Hematopoietic multipotent progenitor cell treated with erythropoietin and hydrocortisone succinate and interleukin-3 and kit ligand, for 15 days (in vitro differentiated cells): ENCODE measurements at places on chromosomes 11 and 22.

DNA sequence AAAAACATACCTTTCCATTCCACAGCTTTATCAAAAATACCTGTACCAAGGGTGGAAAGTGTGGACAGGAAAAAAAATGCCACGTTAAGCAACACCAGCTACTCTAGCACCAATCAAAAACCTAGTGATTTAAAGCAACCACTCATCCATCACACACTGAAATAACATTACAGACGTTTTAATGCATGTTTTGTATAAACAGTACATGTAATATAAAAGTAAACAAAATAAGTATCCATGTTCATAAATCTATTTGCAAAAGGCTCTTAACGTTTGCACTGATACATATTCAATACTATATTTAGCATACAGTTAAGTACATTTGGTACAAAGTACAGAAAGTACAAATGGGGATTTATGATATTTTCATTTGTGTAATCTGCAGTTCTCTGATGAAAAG lies 38.7 kb downstream of the CHKA start:
- no peak for DNase-seq

GRCh38 chr11:30853439-30853838 lies 267.3 kb upstream of the MPPED2 start:
- no peak for DNase-seq

GRCh38 chr11:90846628-90847027 lies 623.8 kb upstream of the CHORDC1 start:
- DNase-seq: no peak

DNA sequence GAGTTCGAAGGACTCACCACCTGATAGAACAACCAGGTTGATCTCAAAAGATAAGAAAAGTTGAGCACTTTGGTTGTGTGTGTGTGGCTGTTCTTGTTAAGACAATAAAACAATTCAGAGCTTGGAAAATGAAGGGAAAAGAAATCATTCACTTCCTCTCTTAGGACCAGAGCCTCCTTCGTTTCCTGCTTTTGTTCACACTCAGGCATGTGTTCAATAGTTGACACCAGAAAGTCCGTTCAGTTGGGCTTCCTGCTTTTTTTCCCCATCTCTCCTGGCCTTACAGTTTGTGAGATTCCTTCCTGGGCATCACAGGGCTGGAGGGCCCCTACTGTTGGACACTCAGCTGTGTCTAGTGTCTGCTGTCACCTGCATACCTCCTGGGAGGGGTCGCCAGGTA lies 48.0 kb downstream of the TSPAN18 start:
- no peak for DNase-seq

- DNase-seq: no peak
Measured at GRCh38 chr22:17064498-17065100, 20.2 kb upstream of the IL17RA start.

DNA sequence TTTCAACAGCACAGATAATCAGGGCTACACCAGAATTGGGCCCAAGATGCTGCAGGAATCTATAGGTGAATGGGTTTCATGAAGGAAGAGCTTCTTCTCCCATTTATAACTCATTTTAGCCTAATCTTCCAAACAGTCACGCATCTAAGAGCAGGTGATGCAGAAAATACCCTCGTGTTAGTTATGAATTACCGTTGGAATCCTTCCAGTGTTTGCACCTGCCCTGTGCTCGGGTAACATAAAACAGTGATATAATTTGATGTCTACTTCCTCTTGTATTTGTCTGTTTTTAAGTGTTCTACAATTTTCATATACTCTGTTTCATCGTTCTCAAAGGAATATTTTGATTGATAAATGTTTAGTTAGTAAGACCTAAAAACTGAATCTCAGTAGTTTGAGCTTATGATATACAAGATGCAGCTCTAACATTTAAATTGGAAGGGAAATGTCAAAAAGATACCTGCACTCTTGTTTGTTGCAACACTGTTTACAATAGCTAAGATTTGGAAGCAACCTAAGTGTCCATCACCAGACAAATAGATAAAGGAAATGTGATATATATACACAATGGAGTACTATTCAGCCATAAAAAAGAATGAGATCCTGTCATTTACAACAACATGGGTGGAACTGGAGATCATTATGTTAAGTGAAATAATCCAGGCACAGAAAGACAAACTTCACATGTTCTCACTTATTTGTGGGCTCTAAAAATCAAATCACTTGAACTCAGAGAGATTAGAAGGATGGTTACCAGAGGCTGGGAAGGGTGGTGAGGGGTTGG lies 42.1 kb downstream of the PPARA start:
- no peak for DNase-seq

DNA sequence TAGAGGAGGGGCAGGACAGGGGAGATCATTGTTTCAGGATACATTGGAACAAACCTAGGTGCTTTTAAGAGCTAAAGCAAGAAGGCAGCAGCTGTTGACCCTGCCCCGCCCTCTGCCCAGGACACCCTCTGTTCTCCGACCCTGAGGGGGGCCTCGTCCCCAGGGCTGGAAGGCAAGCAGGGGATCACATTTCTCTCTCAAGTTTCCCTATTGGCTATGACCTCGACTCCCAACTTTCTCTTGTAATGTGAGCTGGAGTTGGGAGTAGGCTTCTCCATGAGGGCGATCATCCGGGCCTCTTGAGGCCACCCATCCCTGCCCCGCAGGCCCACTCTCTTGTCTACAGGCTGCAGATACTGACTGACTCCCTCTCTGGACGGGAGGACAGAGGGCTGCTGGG lies 37.7 kb downstream of the DSCAML1 start:
- DNase-seq: no peak

DNA sequence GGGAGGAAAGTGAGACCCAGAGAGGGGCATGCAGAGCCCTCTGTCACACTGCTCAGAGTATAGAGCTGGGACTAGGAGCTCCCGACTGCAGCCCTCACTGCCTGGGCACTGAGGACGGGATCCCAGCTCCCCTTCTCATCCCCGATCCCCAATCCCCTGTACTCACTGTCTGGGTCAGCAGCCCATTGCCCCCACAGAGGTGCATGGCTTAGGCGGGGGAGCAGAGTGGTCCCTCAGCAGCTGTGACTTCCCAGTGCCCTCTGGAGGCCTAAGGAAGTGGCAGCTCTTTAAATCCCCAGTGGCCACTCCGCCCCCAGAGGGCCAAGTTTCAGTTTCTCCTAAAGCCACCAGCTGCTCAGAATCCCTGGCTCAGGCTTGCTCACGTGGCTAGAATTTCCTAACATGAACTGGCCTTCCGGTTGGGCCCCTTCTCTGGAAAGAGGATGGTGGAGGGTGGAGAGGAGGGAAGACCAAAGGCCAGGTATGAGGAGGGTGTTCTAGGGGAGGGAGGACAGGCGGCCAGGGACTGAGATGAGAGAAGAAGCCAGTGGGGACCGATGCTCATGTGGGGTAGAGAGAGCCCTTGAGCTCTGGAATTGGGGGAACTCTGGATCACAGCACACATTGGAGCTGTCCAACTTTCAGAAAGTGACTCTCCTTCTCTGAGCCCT lies at the start of gene BATF2:
BATF2 (minus strand) TSS at position 262 of the 671 bp plus-strand sequence; CDS start at position 205, 57 bp downstream.
- peak; percentile 16 for DNase-seq

GRCh38 chr11:87871056-87871455 lies 304.2 kb downstream of the RAB38 start:
- no peak for DNase-seq

GRCh38 chr11:9831122-9831521 lies 167.2 kb downstream of the SWAP70 start:
- DNase-seq: no peak

- no peak for DNase-seq
Measured at GRCh38 chr11:12411806-12412727, 34.7 kb downstream of the PARVA start.

DNA sequence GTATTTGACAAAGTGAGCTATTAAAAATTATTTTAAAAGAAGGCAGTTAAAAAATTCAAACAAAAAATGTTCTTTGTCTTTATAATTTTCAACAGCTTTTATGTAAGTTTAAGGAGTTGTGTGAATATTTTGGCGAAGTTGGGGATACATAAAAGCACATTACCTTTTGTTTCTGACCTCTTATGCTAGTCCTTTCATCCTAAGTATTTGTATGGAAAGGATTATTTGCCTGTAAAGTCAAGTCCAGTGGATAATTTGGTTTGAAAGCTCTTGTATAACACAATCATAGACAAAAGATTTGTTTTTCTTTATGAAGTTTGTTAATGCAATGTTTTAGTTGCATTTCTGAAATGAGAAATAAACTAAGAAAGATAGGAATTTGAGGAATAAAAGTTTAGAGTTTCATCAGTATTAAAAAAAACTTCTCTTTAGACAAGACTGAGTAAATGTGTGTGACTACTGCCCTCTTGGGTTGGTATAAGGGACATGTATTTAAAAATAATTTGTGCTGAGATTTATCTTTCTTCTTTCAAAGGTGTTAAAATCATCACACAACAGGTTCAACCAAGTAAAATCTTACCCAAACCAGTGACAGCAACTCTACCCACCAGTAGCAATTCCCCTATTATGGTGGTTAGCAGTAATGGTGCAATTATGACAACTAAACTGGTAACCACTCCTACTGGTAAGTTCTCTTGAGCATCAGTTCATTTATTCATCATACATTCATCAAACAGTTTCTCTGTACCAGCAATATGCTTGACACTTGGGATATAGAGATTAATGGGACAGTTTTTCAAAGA lies 68.2 kb downstream of the EMSY start:
- DNase-seq: no peak

GRCh38 chr22:44968736-44969135 lies 41.1 kb downstream of the PHF21B start:
- no peak for DNase-seq

DNA sequence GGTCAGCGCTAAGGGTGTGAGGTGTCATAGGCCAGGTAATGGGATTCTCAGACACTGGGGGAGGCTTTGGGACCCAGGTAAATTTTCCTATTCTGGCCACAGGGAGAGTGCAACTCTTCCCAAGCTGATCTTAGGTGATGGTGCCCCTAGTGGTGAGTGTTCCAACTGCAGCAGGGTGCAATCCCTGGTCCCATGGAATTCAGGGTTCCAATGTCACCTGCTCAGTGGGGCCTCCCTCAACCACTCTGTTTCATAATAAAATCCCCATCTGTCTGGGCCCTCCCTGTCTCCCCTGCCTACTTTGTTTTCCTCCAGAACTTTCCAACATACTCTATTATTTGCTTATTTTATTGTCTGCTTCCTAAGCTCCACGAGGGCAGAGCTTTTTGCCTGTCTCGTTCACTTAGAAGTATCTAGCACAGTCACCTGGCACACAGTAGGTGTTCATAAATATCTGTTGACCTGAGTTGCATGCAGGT lies 2.9 kb upstream of the SGSM1 start:
- DNase-seq: peak; percentile 61

DNA sequence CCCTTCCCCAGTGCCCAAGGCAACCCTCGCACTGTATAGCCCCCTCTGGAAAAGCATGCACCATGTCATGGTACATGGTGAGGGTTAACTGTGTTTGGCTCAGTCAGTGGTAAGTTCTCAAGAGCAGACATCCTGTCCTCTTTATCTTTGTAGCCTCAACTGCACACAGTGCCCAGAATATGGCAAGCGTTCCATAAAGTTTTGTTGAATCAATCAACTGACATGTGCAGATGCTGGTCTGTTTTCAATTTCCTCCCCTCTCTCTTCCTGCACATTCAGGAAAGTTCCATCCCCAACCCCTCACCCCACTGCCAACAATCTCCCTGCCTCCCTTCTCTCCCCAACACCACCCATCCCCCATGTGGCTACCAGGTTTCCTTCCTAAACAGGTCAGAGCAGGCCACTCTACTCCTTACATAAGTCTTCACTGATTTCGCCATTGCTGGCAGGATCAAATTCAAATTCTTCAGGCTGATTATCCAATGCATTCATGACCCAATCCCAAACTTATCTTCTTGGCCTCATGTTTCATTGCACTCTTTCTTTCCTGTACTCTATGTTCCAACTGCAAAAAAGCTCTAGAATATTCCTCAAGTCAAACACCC lies 15.5 kb upstream of the TMPRSS5 start:
- DNase-seq: no peak

GRCh38 chr11:1323774-1324173 lies 14.3 kb upstream of the TOLLIP start:
- no peak for DNase-seq

GRCh38 chr22:30861688-30862552 lies 106.7 kb downstream of the MORC2 start:
- DNase-seq: no peak

GRCh38 chr22:35425971-35426800 lies 26.2 kb downstream of the MCM5 start:
- no peak for DNase-seq
